Activated effector memory CD4-positive, alpha-beta T cell treated with Interleukin-2 at 50 U/mL for 16 hours (primary cell): ENCODE measurements at places on chromosomes 1 and 21.

- no peak for DNase-seq
Observed at GRCh38 chr1:244919320-244920282, 55.3 kb upstream of the HNRNPU start.

- no peak for DNase-seq
Observed at GRCh38 chr1:89351597-89352311, 12.1 kb upstream of the GBP6 start.

GRCh38 chr1:115133440-115133839 is 44.1 kb upstream of the TSPAN2 start:
- DNase-seq = no peak

DNA sequence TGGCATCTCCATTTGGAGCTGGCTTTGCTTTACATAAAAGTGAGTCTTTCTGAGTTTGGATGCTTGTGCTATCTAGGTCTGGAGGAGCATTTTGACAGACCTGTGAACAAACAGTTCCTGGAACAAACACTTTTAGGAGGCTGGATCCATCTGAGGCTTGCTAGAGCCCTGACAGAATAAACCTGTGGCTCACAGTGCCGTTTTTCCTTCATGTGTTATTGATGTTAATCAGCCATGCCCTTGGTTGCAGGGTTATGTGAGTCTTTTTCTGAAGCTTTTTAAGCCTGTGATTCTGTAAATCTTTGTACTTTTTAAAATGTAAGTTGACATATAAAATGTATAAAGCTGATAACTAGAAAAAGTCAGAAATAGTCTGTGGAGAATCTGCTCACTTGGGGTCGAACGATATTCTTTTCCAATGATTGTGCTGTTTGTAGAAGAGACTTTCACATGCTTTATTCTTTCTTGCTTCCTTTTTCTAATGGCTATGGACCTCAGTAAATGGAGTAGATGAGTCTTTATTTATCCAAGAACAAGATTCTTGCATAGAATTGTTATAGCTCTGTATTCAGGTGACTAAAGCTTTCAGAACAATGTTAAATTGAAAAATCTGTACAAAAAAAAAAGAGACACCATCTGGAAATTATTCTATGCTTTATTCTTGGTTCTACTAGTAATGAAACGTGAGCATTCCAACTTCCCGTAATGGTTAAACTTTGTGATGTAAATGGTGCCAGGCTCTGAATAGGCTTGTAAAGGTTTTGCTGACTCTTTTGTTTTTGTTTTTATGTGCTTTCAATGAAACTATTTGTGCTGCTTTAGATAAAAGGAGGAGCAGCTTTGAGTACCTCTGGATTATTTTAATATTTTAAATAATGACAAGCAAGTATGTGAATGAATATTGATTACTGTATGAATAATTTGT is 53.7 kb downstream of the CACHD1 start:
- DNase-seq = no peak

- DNase-seq = no peak
Observed at GRCh38 chr1:234782791-234783190, 172.8 kb upstream of the IRF2BP2 start.

- no peak for DNase-seq
Observed at GRCh38 chr1:41500378-41500777, 15.9 kb upstream of the EDN2 start.

GRCh38 chr1:34192621-34193020 is 15.9 kb downstream of the C1orf94 start:
- DNase-seq = no peak
